ENCODE measurements at places on chromosomes 2 and 18.
A peak's percentile ranks its signal among the peaks of the same experiment; 100 is the strongest.

DNA sequence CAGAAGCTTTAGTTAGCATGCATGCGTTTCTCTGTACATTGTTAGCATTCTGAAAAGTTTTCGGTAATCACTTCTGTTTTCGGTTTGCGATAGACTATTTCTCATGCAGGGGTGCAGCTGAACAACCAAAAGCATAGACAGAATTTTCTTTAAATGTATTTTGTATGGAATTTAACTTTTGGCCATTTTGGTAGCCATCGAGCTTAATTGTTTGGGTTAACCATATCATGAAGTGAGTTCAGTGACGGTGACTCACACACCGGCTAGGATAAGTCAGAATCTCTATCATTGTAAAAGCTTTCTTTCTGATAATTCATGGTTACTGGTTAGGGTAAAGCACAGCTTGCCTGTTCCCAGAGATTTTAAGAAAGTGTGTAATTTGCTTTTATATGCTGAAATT is 107.2 kb downstream of the CD226 start:
- DNase-seq, result no peak

DNA sequence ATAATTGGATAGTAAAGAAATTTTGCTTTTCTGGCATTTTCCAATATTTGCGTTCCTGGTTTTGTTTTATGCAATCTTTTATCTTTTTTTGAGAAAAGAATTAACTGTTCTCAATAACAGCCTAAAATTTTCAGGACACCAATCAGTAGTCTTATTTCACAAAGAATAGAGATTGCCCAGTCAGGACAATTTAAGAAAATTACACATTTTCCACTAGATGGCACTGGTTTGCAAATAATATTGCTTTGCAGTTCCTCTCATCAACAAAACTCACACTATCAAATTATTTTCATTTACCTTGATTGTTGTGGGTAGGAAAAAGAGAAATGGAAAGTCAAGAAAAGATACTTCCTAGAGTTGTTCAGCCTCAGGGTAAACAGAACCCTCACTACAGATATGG is 2.4 kb upstream of the RBM45 start:
- DNase-seq, result peak; percentile 73

DNA sequence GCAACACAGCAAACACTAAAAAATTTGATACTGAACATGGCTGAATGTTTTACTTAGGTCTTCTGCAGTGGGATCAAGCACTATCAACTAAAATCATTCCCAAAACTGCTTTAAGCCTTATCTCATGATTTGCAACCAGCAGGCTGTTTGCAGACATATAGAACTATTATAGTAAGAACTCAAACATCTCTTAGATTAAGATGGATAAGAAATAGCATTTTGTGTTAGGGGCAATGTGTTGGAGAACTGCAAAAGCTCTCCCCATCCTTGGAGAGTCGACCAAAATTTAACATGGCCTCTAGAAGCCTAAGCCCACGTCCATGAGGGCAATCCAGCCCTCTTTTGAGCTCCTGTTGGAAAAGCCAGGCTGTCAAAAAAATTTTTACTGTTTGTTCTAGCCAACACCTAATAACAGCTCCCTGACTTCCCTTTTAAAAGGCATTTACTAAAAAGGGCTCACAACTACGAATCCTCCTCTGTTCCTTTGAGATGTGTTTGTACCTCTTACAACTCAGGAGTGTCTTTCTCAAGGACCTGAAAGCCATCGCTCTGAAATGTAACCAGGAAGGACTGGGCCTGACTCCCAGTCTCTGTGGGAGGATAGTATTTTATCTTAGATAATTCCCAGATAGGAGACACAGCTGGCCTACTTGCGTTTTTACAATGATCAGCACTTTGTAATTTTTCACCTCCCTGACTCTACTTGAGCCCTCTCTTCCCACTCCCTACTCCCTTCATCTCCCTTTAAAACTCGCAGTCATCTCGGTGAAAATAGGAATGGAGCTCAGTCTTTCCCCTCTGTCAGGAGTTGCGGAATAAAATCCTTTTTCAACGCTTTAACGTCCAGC is 1.4 kb downstream of the KRCC1 start:
- no peak for DNase-seq

DNA sequence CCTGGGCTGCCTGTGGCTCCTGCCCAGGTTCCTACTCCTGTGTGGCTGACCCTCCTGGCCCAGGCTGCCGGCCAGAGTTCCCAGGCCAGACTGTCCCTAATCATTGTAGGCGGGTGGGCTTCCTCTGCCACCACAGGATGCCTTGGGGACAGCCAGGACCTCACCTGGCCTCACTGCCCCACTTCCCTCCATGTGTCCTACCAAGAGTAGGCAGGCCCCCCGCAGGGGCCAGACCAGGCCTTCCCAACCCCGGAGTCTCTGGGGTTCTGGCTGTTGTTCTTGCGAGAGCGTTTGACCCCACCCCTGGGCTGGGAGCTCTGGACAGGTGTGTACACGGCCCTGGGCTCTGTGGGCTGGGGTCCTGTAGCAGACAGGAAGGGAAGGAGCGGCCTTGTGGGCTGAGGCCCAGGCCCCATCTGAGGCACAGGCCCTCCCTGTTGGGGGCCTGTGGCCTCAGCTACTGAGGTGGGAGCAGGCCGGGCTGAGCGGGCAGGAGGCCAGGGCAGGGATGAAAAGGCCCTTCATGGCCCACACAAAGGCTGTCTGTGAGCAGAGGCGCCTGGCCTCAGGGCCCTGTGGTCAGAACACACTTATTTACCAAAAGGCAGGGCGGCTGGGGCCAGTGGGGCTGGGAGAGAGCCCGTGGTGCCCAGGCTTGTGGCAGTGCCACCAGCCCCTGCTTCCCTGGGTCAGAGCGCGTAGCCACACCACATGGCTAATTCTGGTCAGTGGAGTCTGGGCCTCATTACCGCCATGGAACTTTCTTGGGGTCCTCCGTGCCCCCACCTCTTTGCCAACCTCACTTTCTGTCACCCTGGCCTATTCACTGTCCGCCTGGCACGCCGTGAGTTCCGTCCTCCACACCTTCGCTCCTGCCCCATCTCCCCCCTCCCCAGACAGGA is 2.0 kb downstream of the SNORC start:
- DNase-seq, result no peak

DNA sequence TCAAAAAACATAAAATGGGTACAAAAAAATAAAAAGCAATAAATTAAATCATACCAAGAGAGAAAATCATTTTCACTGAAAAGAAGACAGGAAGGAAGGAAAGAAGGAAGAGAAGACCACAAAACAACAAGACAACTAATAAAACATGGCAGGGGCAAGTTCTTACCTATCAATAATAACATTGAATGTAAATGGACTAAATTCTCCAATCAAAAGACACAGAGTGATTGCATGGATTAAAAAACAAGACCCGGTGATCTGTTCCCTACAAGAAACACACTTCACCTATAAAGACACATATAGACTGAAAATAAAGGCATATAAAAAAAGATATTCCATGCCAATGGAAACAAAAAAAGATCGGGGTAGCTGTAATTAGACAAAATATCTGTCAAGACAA is 82.6 kb upstream of the CERS6 start:
- no peak for DNase-seq

- peak; percentile 55 for DNase-seq
Measured at GRCh38 chr2:202237787-202238233, 587 bp downstream of the SUMO1 start.

DNA sequence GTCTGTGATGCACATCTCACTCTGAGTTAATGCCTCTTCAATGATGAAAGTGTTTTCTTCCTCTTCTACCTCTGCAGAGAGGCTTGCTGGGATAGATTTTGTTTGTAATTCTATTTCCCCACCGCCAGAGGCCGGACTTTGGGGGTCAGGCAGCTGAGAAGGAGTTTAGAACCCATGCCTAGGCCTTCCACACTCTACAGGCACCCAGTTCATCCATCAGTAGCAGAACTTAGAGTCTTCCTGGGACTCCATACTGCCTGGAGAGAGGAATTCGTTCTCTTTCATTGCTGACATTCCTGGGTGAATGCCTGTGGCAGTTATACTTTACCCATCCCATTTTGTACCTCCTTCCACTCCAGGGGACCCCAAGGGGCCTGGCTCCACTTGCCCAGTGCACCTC is 9.1 kb downstream of the TPRKB start:
- DNase-seq, result no peak

GRCh38 chr2:68746408-68746807 is 11.8 kb downstream of the ARHGAP25 start:
- no peak for DNase-seq

- no peak for DNase-seq
Measured at GRCh38 chr2:54085069-54085468, 30.3 kb upstream of the ACYP2 start.

DNA sequence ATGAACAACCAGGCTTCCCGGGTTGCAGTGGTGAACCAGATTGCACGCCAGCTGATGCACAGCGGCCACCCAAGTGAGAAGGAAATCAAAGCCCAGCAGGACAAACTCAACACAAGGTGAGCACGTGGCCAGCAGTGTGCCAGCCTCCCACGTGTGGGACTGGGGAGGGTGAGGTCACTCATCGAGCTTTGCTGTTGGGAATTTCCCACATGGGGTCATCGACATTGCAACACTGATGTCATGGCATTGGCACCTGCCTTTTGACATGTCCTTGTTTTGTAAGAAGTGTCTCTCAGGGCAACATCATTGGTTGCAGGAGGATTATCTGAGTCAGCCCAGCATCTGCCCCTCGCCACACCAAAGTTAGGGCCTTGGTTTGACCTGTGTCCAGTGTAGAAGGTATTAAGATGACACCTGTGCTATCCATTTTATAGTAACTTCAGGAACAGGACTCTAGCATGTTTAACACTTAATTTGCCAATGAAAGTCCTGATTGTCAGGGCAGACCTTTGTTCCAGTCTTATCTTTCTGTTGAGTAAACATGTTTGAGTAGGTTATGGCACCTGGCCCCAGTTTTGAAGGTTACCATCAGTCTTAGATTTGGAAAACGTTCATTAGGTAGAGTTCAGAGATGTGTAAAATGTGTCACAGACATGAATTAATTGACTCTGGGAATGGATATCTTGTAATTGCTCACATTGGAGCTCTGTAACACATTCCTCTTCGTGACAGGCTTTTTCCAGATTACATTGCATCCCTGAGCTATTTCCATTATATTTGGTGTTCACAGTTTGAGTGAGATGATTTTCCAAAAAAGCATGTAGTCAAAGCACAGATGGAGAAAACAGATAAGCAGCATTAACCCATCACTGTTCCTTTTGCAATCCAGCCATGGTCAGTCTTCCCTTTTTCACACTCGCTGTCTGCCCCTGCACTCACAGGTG is 93.3 kb upstream of the EML6 start:
- DNase-seq, result peak; percentile 28

DNA sequence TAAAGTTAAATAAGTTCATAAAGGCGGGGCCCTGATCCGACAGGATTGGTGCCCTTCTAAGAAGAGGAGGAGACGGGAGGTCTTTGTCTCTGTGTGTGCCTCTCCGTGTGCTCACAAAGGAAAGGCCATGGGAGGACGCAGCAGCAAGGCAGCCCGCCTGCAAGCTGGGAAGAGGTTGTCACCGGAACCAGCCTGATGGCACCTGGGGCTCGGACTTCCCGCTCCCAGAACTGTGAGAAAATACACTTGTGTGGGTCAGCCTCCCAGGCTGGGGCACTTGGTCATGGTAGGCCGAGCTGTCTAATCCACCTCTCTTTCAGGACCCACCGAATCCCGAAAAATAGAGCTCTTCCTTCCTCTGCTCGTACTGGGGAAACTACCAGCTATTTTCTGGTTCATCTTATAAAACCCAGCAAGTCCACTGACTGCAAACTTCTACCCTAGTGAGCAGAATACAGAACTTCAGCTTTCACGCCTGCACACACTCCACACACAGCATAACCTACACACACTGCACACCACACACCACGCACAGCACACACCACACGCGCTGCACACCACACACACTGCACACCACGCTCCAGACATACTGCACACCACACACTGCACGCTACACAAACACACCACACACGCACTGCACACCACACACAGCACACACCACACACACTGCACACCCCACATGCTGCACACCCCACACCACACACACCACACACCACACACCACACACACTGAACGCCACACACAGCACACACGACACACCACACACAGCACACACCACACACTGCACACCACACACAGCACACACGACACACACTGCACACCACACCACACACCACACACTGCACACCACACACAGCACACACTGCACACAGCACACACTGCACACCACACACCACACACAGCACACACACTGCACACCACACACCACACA is 58.1 kb downstream of the ASB1 start:
- no peak for DNase-seq

DNA sequence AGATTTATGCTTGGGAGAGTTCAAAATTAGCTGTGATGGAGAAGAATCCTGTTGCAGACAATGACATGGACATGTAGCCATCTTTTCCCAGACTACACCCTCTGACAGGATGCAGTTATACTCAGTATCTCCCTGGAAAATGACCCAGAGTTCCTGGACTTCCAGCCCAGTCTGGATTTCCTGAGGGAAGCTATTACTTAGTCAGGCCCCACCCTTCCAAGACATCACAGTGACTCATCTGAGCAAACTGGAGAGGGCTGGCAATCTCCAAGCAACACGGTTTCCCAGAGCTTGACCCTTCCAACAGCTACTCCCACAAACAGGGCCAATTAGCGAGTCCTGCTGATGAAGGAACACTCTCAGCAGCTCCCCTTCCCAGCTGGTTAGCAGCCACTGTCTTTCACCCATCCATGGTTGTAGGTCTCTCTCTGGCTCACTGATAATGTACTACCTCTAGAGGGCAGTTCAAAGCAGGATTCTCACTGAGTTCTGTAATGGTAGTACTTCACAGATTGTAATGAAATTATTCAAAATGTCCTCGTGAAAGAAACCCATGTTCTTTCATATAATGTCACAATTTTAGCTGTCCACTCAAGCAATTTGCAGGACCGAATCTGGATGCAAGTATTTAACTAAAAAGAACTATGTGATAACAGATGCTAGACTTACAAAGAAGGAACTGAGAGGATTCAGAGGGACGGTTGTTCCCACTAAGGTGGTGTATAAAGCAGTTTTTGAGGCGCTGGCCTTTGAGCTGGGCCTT is 110.2 kb downstream of the MDH1 start:
- peak; percentile 58 for DNase-seq

GRCh38 chr2:19937004-19937403 is 35.2 kb upstream of the TTC32 start:
- DNase-seq, result no peak

DNA sequence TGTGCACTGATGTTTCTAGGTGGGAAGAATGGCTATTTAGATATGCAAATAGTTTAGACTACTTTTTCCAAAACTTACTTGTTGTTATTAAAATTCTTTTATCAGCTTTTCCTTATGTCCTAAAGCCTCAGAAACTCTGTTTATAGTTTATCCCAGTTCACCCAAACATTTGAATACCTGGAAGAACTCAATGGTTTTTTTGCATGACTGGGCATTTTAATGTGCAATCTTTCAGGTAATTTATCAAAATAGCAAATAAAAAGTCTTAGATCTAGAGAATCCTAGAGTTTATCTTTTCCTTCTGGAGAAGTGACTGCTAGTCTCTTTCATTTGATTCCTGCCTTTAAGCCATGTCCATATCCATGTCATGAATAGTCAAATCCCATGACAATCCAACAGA is 9.6 kb upstream of the ADAM23 start:
- DNase-seq, result no peak

GRCh38 chr2:215567504-215567903 is 131.6 kb upstream of the FN1 start:
- peak; percentile 7 for DNase-seq

Measured in GM20000 (cell line).